ENCODE measurements at places on chromosomes 16 and 17. TPM values are rescaled to one million over a fixed set of nuclear protein-coding genes. Genes with fewer than 3 reads are reported as not detected.

SSTR5 gene
- total RNA-seq = 5.1 TPM

SHBG gene
- total RNA-seq = not detected

WNT9B gene
- not detected for total RNA-seq

TERB1 gene
- not detected for total RNA-seq

CBX8 gene
- total RNA-seq = 14.4 TPM
